ENCODE measurements at places on chromosomes 11 and 22. TPM values are rescaled to one million over a fixed set of nuclear protein-coding genes. Genes with fewer than 3 reads are reported as not detected.
A peak's percentile ranks its signal among the peaks of the same experiment; 100 is the strongest.

GRCh38 chr11:64887757-64888405, 9.5 kb upstream of the EHD1 start:
- peak; percentile 81 for DNase-seq

DNA sequence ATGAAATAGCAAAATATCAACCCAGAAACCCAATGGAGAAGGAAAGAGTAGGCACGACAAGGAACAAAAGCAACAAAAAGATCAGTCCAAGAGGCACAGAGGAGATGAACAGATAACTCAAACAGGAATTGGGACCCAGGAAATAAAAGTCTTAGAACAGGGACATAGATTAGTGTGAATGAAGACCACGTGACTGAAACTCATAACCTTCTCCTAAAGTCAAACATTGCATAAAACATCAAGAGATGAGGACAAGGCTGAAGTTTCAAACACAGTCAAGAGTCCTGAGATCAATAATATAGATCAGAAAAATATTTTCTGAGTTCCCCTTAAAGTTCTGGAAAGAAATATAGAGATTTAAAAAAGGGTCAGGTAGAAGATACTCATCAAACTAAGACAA, 24.4 kb upstream of the OR56B4 start:
- DNase-seq = no peak

- no peak for DNase-seq
Measured at GRCh38 chr11:11816511-11817314, 25.1 kb upstream of the USP47 start.

Gene P2RX3
- total RNA-seq = not detected

DNA sequence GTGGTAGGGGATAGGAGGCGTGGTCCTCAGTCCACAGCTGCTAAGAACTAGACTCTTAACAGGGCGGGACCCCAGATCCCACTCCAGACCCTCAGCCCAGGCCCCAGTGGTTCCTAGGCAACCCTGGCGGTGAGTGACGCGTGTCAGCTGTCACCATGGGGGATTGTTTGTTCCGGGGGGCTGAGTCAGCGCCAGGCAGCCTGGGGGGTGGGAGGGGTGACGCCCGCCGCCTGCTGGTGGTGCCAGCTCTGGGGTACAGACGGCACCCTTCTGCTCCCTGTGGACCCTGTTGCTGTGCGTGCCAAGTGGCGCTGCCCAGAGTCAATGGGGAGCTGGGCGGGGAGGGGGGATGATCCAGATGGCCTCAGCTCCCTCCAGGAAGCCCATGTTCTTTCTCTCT, 2.5 kb downstream of the CNIH2 start:
- DNase-seq = no peak

GRCh38 chr11:110712659-110713448, 617 bp upstream of the ARHGAP20 start:
- DNase-seq = no peak

Gene TMEM191C
- 0.59 TPM for total RNA-seq

Measured in activated T-helper 1 cell treated with anti-CD3 and anti-CD28 coated beads, Interleukin-12 subunit alpha, Interleukin-12 subunit beta, Interleukin-2, Interleukin-4 antibody, amounts not matched to agents 30 ng/mL and 10 ng/mL and 1 ng/mL, durations not matched to agents 14 hours and 24 hours and 36 hours (primary cell).